ENCODE measurements at places on chromosomes 12 and 14. TPM values are rescaled to one million over a fixed set of nuclear protein-coding genes. Genes with fewer than 3 reads are reported as not detected.

GNB3 gene
- 0.66 TPM for total RNA-seq

SLC2A3 gene
- total RNA-seq, result 396 TPM

MDP1 gene
- 4.5 TPM for total RNA-seq

GPD1 gene
- total RNA-seq, result 0.25 TPM

SLC10A1 gene
- not detected for total RNA-seq

TAS2R30 gene
- 0.87 TPM for total RNA-seq

SLC15A5 gene
- total RNA-seq, result not detected

PRIMA1 gene
- not detected for total RNA-seq

NINJ2 gene
- total RNA-seq, result 5.7 TPM

TRIM9 gene
- 2.4 TPM for total RNA-seq

ADAMTS20 gene
- total RNA-seq, result not detected

ATP2B1 gene
- 19.7 TPM for total RNA-seq

DNA sequence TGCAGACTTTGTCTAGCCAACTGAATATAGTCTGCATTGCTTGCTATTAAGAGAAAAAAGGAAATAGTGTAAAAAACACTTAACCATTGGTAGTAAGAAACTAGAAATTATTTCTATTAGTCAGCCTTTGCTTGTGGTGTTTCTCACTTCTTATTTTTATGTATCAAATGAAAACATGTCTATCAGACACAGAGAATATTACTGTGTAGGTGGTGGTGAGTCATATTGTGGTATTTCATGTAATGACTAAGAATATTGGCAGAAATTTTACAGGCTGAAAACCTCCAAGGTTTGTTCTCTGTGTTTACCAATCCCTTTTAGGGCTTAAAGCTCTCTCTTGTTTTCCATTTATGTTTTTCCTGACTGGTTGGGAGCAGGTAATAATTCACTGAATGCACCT, 87.2 kb downstream of the DAAM1 start:
- no peak for DNase-seq

DNA sequence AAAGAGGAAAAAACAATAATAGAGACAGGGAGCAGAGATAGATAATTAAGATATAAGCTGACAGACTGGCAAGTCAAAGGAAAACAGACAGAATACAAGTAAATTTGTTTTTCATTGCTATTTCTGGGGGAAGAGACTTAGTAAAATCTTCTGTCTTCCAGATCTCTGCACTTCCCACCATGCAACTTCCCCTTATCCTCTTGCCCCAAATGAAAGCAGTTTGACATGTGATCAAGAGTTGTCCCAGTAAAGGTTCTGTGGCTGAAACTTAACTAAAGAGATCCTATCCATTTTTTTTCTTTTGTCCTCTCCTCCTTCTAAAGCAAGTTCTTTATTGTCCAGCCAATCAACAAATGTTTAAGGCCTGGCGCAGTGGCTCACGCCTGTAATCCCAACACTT, 1.5 kb upstream of the MLF2 start:
- DNase-seq, result no peak

- no peak for DNase-seq
Measured at GRCh38 chr12:113770389-113770865, 195.7 kb downstream of the RBM19 start.

GRCh38 chr14:33728010-33728498, 222.8 kb downstream of the EGLN3 start:
- no peak for DNase-seq

- DNase-seq, result no peak
Measured at GRCh38 chr12:49582201-49582600, 14.3 kb upstream of the MCRS1 start.

- DNase-seq, result no peak
Measured at GRCh38 chr12:128968668-128969067, 115.4 kb downstream of the GLT1D1 start.

DNA sequence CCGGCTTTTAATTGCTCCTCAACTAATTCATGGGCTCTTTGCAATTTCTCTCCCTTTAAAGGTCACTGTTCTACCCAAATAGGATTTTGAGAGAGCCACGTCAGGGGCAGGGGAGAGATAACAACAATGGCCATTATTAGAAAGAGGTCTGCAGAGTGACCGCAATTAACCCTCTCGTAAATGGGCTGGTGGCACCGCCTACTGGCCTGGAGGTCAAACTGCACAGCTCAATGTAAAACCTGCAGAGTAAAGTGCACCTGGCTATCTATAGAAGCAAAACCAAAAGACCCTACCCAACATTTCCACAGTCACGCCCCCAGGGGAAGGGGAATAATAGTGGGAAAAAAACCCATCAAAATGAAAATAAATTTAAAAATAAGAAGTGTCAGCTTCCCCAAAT, 21.6 kb upstream of the CLEC4E start:
- DNase-seq, result peak; percentile 14

- DNase-seq, result no peak
Measured at GRCh38 chr14:34039428-34040047, 88.7 kb upstream of the EGLN3 start.

DNA sequence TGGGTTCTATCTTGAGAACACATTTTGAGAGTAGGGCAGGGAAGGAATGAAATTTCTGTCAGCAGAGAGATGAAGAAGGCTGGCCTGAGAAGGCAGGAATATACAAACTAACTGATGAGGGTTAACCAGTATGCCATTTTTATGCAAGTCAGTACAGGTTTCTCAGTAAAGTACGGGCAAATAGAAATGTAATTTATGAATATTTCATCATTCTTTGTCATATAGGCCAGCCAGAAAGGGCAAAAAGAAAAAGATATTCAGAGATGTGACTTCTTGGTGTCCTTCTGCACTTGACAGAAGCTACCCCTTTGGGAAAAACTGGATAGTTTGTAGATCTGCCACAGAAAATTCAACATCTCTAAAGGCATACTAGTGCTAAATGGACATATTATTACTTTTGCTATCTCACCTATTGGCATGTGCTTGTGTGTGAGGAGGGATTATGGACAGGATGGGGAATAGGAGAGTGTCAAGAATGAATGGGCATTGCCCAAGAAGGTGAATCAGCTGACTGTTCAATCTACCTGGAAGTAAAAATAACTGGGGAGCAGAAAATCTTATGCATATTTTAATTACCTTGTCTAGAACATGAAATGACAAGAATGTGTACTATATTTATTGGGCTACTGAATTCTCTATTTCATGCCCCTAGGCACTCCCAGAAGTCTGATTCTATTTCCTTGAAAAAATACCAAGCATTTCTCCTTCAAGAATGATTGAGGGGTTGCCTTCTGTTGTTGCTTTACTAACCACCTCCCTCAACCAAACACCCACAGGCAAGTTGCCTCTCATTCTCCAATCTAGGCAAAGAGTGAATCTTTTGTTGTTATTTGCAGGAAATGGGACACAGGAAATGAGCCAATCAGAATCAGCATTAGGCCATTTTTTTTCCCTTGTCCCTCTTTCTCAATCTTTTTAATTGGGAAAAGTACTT, 175.1 kb upstream of the SLC38A2 start:
- DNase-seq, result no peak

DNA sequence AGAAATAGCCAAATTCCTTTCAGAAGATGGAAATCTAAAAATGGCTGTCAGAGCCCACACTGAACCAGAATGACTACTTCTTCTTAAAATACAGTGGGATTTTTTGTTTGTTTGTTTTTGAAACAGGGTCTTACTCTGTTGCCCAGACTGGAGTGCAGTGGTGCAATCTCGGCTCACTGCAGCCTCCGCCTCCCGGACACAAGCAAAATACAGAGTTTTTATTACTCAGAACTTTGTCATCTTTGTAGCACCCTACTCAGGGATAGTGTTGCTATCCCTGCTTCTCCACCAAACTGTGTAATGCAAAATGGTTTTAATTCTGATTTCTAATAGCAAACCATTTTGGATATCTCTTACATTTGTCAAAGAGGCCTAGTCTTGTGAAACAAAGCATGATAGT, 16.4 kb downstream of the ZNF410 start:
- no peak for DNase-seq

- DNase-seq, result no peak
Measured at GRCh38 chr14:64217834-64218233, 76.3 kb downstream of the ESR2 start.

DNA sequence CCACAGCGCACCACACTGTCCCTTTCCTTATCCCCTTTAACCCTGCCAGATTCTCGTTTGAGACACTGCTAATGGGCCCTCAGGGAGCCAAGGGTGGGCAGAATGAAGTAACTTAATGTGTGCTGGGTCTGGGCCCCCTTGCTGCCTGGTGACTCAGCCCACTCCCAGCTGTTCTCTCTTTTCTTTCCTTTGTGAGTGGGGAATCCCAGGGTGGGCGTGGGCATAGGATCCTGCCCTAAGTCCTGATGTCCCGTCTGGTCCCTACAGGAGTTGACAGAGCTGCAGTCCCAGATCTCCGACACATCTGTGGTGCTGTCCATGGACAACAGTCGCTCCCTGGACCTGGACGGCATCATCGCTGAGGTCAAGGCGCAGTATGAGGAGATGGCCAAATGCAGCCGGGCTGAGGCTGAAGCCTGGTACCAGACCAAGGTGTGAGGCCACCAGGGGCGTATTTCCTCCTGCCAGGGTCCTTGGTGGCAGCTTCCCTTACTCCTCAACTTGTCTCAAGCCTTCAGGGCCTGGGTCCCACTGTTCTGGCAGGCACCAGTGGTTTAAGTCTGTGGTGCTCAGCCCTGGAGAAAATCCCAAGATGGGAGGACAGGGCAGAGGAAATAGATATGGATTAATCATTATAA, 8.3 kb downstream of the KRT7 start:
- no peak for DNase-seq

- no peak for DNase-seq
Measured at GRCh38 chr12:1760566-1761382, 59.6 kb upstream of the LRTM2 start.

DNA sequence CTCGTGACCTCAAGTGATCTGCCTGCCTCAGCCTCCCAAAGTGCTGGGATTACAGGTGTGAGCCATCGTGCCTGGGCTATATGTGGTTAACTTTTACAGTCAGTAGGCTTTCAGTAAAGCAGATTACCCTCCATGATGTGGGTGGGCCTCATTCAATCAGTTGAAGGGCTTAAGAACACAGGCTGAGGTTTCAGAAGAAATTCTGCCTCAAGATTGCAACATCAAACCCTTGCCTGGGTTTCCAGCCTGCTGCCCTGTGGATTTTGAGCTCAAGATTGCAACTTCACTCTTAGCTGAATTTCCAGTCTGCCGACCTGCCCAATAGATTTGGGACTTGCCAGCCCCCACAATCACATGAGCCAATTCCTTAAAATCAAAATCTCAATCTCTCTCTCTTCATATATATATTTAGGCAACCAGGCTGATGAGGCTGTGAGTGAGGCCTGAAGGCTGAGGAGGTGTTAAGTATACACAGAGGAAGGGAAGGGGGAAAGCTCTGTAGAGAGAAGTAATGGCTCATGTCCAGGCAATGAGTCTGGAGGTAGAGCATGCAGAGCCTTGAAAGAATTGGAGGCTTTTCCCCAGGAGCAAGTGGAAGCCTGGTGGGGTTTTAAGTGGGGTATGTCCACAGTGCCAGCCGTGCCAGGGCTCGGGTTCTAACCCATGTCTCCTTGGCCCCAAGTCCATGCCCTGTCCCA, 33.3 kb upstream of the ACTN1 start:
- DNase-seq, result no peak

DNA sequence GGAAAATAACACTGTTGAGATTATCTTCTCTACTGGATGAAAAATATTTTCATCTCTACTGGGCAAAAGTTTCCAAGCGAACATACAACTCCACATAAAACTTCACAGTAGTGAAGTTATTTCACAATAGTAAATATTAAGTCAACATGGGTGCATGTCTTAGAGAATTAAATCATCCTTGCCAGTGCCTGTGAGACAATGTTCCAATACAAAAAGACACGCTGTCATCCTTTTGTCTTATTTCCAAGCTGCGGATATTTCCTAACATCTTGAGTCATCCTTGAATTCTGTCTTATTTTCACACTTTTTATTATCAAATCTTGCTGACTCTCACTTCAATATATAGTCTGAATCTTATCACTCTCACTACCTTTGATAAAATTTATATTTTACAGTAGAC, 142.9 kb upstream of the KITLG start:
- no peak for DNase-seq

DNA sequence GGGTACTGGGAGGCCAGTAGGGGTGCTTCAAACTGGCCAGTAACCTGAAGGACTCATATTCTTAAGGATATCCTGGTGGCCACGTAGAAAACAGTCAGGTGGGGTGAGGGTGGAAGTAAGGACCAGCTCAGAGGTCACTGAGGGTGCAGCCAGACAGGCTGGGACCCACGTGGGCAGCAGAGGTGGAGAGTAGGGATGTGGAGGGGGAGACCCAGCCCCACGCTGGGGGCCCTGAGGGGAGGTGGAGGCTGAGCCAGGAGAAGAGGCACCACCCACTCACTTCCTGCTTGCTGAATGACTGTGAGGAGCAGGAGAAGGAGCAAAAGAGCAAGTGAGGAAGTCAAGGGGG, 12.6 kb upstream of the SERPINA3 start:
- no peak for DNase-seq

DNA sequence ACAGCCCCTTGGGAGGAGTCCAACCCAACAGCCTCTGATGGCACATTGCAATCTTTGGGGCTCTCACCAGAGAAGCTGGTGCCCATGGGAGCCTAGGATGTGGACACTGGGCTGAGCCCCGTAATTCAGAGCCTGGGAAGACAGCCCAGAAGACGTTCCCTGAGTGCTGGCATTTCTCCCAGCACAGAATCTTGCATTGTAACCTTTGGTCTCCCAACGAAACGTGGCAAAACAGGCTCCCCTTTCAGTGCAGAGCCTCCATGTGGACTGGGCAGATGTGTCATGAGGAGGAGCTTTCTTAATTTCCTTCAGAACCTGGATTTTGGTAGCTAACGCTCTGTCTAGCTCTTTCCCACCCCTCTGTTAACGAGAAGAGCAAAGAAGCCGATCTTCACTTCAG, 26.3 kb downstream of the BATF start:
- no peak for DNase-seq

DNA sequence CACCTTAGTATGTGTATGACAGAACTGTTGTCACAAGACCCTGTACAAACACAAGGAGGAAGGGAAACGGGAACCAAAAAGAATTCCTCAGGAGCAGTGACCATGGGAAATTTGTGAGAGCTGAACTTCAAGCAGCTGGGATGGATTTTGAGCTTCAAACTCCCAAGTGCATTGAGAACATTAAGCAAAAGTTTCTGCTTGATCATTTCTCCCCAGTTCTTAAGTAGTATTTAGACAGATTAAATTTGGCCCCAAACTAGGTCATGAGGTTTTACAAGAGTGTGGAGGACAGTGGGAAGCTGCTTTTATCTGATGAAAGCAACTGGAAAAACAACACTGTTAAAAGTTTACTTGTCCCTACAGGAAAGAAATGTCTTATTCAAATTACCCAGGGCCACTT, 206.0 kb upstream of the DCN start:
- DNase-seq, result no peak

DNA sequence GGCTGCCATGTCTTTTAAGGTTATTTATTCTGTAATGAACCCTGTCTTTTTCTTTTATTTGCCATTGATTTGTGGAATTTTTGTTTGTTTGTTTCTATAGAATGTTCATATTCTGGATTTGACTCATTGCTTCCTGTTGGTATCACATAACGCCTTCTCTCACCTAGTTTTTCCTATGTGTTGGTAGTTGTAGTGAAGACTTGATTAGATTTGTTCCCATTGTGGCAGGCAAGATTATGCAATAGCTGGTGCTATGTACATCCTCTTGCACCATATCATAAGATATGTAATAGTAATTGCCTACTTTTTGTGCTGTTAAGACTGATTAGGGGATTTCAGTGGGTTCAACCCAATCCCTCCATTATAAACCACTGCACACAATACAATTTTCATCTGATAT, 3.9 kb upstream of the KRT6B start:
- no peak for DNase-seq
